ENCODE measurements at places on chromosomes 7 and 10.

GRCh38 chr10:33129141-33129995, 171.3 kb upstream of the ITGB1 start:
- DNase-seq: peak; percentile 85

GRCh38 chr10:30510932-30511700, 77.1 kb downstream of the MAP3K8 start:
- no peak for DNase-seq

GRCh38 chr10:48215486-48216203, 58.9 kb downstream of the FRMPD2 start:
- DNase-seq: peak; percentile 53

- DNase-seq: peak; percentile 65
Observed at GRCh38 chr7:90626013-90626412, 29.9 kb downstream of the CDK14 start.

DNA sequence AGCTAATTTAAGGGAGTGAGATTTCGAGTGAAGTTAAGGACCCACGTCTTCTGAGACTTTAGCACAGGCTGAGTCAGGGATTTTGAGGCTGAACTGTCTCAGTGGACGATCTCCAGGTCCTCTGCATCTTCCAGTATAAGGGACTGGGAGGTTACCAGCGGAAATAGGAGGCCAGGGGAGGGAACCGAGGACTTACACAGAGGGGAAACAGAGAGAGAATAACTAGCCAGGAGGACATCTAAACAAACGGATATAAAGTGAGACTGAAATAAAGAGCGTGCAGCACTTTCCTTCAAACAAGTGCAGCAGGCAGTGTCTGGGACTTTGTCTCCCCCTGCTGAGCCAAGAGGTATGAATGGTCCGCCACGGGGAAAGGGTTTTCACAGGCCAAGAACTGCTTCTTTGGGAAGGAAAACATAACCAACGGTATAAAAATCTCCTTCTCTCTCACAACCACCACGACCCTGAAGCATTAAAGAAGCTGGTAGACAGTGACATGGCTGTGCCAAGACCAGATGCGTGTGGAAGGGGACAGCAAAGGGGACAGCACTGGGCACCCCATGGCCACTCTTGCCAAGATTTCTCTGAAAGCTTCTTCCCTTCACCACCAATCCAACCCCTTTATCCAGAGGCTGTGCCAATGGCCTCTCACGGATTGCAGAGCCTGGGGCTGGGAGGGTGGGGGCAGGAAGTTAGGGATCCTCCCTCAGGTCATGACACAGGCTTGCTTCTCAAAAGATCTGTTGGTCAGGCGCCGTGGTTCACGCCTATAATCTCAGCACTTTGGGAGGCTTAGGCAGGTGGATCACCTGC, 72.0 kb downstream of the SLC37A3 start:
- DNase-seq: peak; percentile 74

All from cardiac fibroblast (primary cell).